ENCODE measurements at places on chromosomes 16 and 17.

- DNase-seq = no peak
These were observed 12.0 kb upstream of the BCAR1 start for GRCh38 chr16:75263291-75263962.

DNA sequence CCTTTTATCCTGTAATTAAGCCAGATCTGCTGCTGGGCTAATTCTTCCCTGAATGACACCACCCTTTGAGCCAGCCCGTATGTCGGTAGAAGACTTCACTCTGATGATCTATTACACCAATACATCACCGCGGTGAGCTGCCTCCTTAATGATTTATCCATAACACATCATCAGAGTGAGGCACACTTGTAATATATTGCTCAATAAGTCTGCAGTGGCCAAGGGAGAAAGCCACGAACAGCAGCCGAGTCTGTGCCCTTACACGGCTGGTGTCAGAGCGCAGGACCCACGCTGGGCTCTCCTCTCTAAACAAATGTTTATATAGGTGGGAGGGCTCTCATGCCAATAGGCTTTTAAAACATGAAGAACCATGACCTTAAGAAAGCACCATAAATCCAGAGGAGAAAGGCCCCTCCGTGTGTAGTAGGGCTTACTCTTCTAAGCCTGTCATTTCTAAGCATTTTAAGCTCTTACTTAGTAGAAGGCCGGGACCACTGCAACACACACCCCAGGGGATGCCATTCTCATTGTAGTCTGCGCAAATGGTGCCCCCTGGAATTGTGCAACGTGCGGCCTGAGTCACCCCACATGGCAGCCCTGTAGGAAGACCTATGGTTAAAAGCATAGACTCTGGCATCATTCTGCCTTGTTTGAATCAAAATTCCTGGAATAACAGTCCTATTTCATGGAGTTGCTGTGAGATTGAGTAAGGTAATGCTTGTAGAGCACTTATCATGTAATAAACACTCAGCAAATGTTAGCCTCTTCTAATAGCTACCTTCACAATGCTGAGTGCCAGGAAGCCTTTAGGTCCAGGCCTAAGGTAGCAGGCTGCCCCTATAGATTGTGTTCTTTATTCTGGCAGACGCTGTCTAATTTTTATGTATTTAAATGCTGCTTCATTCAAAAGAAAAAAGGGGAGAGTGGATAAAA lies 26.1 kb downstream of the MRPS23 start:
- no peak for DNase-seq

DNA sequence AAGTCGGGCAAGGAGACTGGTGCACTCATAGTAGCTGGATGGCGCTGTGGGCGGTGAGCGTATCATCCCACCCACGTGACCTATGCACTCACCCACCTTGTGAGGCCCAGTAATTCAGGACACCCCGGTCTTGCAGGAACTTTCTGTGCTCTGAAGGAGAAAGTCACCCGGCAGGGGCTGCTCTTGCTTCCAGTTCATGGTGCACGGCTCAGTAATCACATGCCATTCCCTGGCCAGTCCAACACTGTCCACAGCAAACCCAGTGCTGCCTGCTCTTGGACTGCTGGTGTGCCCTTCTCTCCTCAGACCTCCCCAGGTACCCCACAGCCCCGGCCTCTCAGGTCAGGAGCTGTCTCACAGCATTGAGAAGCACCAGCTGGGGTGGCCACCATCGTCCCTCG lies 16.4 kb upstream of the RHBDF2 start:
- no peak for DNase-seq

- DNase-seq = no peak
These were observed 31.7 kb downstream of the DRC3 start for GRCh38 chr17:18004345-18004744.

DNA sequence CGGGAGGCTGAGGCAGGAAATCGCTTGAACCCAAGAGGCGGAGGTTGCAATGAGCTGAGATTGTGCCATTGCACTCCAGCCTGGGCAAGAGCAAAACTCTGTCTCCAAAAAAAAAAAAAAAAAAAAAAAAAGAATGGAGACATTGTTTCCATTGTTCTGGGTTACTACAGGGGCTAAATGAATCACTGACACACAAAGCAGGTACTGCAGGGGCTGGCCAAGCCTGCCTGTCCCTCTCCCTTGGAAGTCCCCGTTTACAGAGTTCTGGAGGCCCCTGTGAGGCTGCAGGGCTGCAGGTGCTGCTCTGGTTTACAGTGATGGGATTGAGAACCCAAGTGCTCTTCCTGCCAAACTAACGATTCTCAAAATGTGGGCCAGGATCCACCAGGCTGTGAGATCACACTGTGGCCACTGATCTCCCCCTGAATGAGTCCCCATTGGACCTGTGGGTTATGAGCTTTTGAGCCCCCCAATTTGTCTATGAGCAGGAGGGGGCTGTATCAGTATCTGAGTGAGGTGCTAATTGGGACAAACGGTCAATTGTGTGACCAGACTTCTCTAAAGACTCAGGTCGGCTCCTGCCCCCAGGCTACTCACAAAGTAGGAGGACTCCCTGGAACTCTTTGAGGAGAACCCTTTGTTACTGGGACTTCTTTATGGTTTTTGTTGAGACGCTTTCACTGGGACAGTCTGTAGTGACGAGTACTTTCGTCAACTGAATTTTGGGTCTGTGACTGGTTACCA lies 39.0 kb downstream of the DNAH17 start:
- DNase-seq = no peak

Measured in SK-N-DZ (cell line).